ENCODE measurements at places on chromosomes 3 and 15.

DNA sequence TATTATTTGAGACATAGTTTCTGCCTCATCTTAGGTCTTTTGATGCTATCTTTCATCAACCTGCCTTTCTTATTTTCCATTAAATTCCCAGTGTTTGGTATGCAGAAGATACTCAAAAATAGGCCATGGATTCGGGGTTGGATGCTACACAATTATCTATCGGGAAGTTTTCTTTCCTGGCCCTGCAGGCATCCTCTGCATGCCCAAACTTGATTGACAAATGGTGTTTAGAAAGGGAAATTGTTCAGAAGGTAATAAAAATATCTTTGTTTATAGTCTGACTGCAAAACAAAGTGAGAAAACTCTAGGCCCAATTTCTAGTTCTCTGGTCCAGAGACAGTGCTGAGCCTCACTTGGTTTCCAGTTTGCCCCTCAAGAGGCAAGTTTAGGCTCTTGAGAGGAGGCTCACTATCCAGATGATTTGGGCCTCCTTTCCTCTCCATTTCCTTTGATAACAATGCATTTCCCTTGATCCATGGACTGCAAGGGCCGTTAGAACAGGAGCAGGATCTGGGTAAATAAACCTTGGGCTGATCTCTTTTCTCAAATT, 157.1 kb upstream of the DPH6 start:
- no peak for ATAC-seq

DNA sequence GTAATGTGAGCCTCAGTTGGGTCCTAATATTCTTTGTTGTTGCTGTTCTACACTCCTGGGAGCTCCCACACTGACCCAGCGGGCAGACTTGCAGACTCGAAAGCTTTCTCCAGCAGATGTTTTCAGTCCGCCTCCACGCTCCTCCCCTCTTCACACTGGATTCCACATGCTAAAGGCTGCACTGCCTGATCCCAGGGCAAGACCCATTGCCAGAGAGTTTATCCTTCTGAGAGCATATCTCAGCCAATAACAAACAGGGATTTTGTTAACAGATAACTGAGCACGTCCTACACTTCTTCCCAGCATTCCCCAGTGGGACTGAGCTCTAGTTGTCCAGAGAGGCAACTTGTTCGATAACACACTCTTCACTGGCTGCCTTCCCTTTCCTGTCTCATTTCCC, 8.0 kb upstream of the COL6A6 start:
- ATAC-seq: peak; percentile 77

- no peak for ATAC-seq
Measured at GRCh38 chr3:99663977-99664376, 25.6 kb downstream of the COL8A1 start.

DNA sequence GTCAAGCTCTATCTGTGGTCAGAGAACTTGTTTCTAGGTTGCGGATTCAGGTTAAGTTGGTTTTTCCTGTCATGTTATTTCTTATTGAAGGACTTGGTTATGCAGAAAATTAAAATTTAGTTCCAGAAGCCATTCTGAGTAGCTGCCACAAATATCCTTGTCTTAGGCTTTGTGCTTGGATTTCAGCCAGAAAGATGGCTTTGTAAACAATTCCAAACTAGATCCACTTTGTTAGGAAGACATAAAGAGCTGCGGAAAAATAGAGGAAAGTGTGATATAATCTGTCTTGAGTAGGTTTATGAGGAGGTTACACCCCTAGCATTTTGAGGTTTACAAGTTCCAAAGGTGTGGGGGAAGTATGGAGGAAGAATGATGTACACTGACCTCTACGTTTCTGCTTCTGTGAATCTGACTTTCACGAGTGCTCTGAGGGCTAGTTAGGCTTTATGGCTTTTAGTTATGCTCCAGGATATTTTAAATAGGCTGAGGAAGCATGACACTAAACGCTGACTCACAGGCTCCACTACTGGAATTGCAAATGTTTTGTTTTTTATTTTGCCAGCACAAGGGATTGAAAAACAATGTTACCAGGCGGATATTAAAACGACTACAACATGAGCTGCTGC, 46.3 kb upstream of the UTS2B start:
- ATAC-seq: peak; percentile 98

- peak; percentile 79 for ATAC-seq
Measured at GRCh38 chr3:9316881-9317361, 45.9 kb upstream of the THUMPD3 start.

DNA sequence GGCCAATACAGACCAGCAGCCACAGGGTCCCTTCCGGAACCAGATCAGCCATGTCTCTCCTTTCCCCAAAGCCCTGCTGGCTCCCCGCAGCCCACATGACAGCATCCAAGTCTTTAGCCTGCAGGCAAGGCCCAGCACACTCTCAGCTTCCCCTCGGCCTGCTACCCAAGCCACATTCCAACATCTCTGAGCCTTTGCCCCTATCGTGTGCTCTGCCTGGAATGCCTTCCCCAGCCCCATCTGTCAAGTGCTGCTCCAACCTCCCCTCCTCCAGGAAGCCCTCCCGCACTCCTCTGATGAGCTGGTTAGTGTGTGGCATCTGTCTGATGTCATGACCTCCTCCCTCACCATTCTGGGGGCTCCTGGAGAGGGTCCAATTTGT, 8.5 kb downstream of the PLXND1 start:
- peak; percentile 1 for ATAC-seq

GRCh38 chr15:73781038-73781925, 28.1 kb upstream of the INSYN1 start:
- peak; percentile 33 for ATAC-seq

GRCh38 chr3:75220932-75221331, 443.2 kb upstream of the FRG2C start:
- ATAC-seq: no peak

DNA sequence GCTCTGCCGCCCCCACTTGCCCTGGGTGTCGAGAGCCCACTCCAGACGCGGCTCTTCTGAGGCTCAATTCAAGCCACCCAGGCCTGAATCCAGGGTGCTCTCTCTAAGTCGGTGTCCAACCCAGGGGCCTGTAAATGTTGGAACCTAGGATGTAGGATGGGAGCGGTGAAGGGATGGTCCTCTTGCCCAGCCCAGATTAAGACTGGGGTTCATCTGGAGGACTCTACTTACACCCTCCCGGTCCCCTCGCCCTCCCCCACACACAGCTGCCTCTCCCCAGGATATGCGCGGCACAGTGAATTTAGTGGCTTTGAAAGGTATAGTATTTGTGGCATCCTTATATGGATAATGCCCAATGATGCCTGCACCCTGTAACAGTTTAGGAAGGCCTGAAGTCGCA, 822 bp upstream of the FBN1 start:
- no peak for ATAC-seq

DNA sequence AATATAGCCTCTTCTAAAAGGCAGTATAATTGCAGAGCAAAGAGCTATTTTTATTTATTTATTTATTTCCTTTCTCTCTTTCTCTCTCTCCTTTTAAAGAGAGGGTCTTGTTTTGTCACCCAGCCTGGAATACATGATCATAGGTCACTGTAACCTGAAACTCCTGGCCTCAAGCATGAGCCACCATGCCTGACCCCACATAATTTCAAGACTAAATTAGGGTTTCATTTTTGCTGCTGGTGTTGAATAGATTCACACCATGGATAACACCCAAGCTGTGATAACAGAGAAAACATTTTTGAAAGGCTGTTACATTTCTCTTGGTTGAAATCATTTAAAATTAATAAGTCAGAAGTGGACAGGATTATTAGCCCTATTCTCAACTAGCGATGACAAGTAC, 131.6 kb downstream of the LEKR1 start:
- ATAC-seq: no peak

- ATAC-seq: peak; percentile 97
Measured at GRCh38 chr15:90782442-90782841, 65.3 kb downstream of the BLM start.

DNA sequence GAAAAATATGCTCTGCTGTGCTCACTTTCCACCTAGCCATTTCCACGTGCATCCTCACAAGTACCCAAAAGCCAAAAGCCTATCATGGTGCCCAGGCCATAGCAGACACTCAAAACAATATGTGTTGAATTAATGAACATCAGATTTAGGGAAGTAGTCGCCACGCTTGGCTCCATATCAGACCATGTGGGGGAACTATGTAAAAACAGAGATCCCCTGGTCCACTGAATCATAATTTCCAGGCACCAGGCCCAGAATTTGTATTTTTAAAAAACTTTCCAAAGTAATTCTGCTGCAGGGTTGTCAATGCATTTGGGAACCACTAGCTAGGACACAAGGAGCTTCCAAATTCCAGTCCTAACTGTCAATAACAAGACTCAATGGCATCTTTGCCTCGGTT, 77.3 kb downstream of the CNTN3 start:
- ATAC-seq: no peak

DNA sequence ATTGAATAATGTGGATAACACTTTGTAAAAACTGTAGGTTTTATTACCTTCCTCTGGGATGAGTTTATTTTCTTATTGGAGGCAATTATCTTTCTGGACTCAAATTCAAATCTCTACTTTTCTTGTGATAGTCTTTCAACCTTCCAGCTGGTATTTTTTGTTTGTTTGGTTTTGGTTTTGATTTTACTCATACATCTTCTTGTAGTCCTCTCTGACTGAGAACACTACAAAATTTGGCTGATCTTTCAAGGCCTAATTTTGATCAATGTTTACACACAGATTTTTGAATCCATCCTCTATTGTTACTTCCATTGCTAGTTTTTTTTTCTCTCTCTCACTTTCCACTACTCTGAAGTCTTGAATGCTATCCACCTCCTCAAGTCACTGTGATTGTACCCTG, 303.8 kb upstream of the NECTIN3 start:
- no peak for ATAC-seq

- peak; percentile 84 for ATAC-seq
Measured at GRCh38 chr3:11582191-11582968, 61.3 kb downstream of the VGLL4 start.

DNA sequence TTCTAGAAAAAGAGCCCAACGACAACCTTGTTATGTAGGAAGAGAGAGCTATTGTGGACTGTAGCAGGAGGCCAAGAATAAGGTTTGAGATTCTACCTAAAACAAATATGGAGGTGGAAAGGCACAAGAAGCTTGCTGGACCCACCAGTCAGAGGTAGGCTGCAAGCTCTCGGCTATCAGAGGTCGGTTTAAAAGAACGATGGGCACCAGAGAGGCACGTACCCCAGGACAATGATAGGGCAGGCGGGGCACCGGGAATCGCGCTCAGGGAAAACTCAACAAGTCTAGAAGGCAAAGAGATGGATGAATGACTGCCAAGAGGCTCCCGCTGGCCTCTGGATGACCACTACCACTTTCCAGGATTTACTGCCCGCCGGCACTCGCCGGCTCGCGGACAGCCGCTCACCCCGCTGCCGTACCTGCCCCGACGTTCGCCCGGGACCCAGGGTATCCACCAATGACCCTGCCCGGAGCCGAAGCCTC, 1.1 kb downstream of the HDGFL3 start:
- ATAC-seq: peak; percentile 1

DNA sequence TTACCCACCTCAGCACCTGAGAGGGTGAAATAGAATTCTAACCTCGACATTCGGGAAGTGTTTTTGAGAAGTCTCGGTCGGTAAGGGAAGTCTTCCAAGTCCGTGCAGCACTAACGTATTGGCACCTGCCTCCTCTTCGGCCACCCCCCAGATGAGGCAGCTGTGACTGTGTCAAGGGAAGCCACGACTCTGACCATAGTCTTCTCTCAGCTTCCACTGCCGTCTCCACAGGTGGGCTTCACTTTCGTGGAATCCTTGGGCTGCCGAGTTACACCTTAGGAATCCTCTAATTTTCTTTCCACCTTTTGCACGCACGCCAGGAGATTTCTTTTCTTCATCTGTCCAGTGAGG, 775 bp downstream of the CCNDBP1 start:
- ATAC-seq: peak; percentile 6

GRCh38 chr3:133371181-133371580, 28.7 kb upstream of the BFSP2 start:
- ATAC-seq: peak; percentile 18

DNA sequence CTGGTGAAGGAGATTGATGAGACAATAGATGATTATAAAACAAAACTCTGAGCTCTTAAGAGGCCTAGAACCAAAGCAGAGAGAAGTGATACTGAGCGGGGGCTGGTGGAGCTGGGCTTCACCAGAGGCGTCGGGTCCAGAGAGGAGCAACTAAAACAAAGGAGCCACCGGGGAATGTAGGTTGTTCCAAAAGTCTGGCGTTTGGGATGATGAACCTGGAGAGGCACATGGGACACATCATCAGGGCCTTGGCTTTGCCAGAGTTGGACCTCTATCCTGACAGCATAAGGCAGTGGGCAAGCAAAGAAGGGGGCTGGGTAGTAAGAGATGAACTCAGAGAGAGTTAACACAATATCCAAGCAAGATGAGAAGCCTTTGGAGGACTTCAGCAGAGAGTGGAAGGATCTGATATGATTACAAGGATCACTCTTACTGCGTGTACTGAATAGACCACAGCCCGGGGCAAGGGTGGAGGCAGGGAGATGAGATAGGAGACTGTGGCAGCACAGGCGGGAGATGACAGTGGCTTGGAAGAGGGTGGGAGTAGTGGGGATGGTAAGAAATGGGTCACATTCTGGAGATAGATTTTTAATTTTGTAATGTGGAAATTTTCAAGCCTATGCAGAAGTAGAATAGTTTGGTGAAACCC, 36.0 kb upstream of the RASA2 start:
- no peak for ATAC-seq

DNA sequence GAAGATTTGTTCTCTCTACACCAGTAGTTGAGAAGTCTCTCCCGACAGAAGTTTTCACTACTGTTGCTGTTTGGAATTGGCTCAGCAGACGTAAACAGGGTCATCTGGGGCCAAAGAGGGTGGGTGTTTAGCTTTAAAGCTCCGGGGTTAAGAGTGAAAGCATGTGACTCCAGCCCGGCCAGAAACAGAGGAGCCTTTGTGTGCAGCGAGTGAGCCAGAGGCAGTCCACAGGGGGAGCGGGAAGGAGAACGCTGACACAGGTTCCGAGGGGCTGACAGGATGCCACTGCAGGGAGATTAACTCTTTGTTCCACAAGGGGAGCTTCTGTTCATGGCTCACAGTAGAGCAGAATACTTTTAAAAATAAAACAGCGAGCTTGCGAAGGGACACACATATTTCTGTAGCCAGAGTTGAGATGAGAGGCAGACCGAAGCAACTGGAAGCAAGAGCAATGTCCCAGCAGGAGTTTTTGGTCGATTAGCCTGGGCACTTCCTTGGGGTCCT, 26.9 kb downstream of the BMF start:
- peak; percentile 94 for ATAC-seq

DNA sequence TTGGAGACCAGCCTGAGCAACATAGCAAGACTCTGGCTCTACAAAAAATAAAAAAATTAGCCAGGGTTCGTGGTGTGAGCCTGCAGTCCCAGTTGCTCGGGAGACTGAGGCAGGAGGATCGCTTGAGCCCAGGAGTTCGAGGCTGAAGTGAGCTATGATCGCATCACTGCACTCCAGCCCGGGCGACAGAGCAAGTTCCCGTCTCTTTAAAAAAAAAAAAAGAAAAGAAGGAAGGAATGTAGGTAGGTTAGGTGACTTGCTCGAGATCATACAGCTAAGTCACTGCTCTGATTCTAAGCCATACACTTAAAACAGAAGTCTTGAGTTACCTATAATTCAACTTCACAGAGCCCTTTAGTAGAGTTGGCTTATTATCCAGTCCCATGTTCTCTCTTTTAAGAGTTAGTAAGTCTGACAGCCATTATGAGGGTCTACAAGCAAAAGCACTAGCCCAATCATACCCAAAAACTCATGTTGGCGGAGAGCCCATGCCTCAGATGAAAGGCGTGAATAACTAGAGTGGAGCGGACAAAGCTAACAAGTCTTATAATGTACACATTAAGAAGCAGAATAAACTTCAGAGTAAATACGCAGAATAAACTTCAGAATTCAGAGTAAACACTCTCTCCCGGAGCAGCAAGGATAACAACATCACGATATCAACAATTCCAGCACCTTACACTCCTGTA, 768 bp downstream of the AAGAB start:
- no peak for ATAC-seq
